HEK293T (cell line): ENCODE measurements at places on chromosomes 7 and 10.

- DNase-seq: no peak
These were observed 610.3 kb downstream of the PTPRN2 start for GRCh38 chr7:157977306-157977705.

DNA sequence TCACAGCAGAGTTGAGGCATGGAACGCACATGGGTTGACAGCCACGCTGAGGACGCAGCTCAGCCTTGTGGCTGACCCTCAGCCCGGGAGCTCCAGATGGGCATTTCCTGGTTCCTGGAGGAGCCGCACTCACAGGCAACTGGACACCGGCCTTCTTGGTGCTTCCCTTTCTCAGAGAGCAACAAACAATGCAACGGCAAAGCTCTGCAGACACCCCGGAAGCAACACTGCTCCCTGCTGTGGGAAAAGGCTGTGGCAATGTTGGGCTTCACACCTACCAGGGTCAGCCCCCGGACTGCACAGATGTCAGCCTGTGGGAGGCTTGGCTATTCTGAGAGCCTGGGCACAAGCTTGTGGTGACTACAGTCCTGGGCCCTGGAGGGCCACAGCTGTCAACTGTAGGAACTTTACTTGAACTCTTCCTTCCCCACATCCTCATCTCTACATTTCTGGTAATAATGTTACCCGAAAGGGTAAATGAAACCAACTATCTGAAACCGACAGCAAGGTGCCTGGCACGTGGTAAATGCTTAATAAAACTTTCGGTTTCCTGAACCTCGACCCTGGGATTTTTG is 597.5 kb upstream of the MKI67 start:
- DNase-seq: no peak

DNA sequence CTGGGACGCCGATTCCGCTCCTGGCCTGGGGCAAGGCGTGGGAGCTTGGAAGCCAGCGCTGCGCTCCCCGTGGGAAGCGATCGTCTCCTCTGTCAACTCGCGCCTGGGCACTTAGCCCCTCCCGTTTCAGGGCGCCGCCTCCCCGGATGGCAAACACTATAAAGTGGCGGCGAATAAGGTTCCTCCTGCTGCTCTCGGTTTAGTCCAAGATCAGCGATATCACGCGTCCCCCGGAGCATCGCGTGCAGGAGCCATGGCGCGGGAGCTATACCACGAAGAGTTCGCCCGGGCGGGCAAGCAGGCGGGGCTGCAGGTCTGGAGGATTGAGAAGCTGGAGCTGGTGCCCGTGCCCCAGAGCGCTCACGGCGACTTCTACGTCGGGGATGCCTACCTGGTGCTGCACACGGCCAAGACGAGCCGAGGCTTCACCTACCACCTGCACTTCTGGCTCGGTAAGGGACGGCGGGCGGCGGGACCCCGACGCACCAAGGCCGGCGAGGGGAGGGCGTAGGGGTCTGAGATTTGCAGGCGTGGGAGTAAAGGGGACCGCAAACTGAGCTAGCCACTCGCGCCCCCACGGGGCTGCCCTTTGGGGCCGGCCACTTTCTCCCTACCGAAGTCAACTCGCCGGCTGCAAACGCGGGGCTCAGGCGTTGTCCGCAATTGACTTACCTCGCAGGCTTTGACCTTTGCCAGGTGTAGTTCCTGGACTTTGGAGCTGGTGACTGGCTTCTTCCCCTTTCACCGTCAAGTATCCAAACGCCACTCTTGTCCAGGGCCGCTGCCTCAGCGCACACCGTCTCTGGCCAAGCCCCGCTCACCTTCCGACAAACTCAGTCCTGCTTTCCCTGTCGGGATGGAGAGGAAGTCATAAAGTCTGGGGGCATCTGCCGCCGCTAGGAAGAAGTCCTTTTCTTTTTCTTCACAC is at the start of gene SCIN:
TSS of gene SCIN (plus strand) at position 187 of the 928 bp plus-strand sequence. CDS start at position 254, 67 bp downstream.
- DNase-seq: peak; percentile 9

GRCh38 chr10:73647211-73647874 is 6.1 kb upstream of the MYOZ1 start:
- peak; percentile 37 for DNase-seq

DNA sequence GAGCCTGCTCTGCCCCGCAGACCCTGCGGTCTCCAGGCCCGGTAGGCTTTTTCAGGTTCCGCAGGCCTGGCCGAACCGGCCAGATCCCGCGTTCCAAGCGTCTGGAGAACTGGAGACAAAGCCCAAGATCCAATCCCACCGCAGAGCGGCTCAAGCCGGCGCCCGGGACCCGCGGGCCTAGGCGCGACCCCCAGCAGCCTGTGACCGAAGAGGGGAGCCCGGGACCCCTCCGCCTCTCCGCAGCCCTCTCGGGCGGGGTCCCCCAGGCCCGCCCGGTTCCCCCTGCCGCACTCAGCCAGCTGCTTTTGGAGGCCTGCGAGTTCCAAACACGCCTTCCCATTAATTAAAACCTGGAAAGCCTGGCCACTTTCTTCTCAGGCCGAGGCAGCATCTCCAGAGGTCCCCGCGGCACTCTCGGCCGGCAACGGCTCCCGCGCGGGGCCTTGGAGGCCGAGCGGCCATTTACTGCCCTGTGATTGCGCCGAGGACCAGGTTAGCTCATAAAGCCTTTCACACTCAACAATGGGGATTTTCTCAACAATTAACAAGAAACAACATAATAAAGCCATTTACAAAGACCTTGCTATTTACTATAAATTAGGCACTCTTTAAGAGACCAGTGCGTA is 16.7 kb downstream of the SKIDA1 start:
- DNase-seq: no peak

DNA sequence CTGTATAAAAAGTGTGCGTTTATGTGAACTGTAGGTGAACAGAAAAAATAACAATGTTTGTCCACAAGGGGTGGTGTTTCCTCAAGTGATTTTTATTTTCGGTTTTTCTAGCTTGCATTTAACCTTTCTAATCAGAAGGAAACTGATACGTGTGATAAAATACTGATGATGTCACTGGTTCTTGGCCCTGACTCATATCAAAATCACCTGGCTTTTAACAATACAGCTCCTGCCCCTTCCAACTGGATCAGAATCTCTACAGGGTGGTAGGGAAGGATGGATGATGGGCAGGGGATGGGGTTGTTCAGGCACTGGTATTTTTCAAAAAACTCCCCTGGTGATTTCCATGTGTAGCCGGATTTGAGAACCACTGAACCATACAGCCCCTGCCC is 10.9 kb downstream of the NPFFR1 start:
- DNase-seq: peak; percentile 22

DNA sequence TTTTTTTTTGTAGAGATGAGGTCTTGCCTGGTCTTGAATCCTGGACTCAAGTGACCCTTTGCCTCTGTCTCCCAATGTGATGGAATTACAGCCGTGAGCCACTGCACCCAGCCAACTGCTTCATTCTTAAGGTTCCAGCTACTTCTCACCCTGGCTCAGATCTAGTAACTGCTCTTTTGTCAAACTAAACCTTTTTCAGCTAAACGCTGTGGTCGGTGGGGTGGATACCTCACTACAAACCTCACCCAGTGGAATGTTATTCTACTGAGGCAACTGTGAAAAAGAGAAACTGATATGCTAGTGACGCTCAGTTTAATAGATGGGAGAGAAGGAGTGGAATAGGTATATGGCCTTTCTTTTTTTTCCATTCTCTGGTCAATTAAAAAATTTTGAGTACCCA is 1.7 kb upstream of the MRLN start:
- DNase-seq: no peak

DNA sequence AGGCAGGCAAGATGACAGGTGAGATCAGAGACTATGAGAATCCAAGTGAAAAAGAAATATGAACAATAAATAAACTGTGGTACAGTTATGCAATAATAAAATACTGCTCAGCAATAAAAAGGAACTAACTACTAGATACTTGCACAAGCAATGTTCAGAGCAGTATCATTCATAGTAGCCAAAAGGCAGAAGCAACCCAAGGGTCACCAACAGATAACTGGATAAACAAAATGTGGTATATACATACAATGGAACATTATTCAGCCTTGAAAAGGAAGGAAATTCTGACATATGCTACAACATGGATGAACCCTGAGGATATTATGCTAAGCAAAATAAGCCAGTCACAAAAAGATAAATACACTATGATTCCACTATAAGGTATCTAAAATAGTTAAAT is 76.9 kb upstream of the KCNIP2 start:
- DNase-seq: no peak

DNA sequence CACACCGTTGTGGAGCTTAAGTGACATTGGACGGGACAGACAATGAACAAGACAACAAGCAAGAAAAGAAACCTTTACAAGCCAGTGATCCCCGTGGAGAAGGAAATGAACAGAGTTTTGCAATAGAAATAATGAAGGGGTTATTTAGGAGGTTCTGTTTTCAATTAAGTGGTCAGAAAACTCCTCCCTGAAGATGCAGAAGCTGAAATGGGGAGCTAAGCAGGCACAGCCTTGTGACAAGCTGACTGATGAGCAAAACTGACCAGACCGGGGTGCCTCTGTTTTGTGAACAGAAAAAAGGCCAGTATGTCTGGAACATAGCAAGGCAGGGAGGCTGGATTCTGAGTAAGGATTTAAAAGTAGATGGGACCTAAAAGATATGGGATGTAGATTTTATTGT is 299.8 kb upstream of the POM121L12 start:
- no peak for DNase-seq

GRCh38 chr10:5525561-5526341 is 990 bp downstream of the CALML3 start:
- no peak for DNase-seq

GRCh38 chr7:148500978-148501377 is 89.6 kb upstream of the C7orf33 start:
- no peak for DNase-seq

- DNase-seq: no peak
These were observed 19.0 kb downstream of the TES start for GRCh38 chr7:116229366-116229765.

- DNase-seq: no peak
These were observed 40.9 kb downstream of the ZNF777 start for GRCh38 chr7:149420006-149420405.

- no peak for DNase-seq
These were observed 730.8 kb downstream of the PHTF2 start for GRCh38 chr7:78529392-78529791.

GRCh38 chr10:72274730-72275350 is 1.1 kb downstream of the DDIT4 start:
- DNase-seq: peak; percentile 63

GRCh38 chr7:131802195-131802864 is 245.9 kb upstream of the PODXL start:
- DNase-seq: no peak

- no peak for DNase-seq
These were observed 89.8 kb downstream of the ZMIZ1 start for GRCh38 chr10:79158402-79159097.

DNA sequence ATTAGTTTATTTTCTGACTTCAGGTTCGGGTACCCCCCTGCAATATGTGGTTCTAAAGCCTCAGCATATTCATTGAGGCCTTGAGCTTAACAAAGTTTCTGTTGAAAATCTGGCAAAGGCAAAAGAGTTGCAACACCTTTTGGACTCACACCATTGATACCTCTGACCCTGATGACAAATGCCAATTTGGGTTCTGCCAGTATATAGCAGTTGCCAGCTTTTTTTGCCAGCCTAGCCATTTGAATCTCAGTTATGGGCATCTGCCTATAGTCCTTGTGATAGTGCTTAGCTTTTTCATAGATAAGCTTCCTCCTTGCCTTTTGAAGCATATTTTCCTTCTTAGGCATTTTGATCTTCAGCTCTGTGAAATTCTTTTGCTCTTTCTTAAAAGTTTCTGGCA is 31.9 kb downstream of the LIPJ start:
- DNase-seq: no peak

- no peak for DNase-seq
These were observed 631.7 kb upstream of the GALNT17 start for GRCh38 chr7:70500261-70500660.

- no peak for DNase-seq
These were observed 2.4 kb upstream of the VAX1 start for GRCh38 chr10:117140525-117140902.

GRCh38 chr10:88544140-88544870 is 38.8 kb downstream of the RNLS start:
- no peak for DNase-seq

DNA sequence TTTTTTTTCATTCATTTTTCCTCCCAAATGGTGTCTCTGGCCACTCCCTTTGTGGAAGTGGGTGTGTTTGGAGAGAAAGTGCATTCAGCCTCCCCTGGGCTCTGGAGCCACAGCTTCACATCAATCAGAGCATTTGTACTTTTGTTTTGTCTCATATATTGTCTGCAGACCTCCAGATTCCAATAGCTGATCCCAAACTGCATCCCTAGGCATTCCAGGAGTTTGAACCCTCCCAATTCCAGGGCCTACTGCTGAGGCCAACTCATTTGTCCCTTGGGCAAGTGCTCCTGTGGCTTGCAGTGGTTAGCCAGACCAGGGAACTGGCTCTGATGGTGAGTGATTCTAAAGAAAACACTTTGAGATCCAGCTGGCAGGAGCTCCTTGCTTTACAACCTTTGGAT is 163.3 kb downstream of the IPMK start:
- no peak for DNase-seq

GRCh38 chr7:54932818-54933543 is 85.8 kb upstream of the EGFR start:
- DNase-seq: peak; percentile 70

GRCh38 chr10:67667035-67667425 is 29.0 kb downstream of the CTNNA3 start:
- DNase-seq: no peak

DNA sequence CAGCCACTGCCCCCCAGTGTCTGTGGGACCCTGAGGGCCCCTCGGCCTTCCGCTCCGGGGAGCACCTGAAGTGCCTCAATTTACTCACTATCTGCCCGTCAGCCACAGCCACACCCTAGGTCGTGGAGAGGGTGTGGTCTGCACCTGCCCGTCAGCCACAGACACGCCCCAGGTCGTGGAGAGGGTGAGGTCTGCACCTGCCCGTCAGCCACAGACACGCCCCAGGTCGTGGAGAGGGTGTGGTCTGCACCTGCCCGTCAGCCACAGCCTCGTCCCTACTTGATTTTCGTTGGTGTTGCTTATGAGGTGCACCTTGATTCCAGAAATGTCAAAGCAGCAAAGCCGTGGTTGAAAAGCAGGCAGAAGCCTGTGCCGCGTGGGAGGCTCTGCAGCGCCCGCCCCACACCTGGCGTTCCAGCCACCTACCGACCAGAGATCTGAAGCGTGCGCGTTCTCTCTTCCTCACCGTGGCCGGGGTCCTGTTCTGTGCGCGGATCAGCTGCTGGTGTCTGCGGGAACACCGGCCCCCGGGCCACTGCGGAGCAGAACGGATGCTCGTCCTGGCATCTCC is 101.6 kb downstream of the DYNC2I1 start:
- DNase-seq: no peak
